ENCODE measurements at places on chromosomes 16 and 17.

DNA sequence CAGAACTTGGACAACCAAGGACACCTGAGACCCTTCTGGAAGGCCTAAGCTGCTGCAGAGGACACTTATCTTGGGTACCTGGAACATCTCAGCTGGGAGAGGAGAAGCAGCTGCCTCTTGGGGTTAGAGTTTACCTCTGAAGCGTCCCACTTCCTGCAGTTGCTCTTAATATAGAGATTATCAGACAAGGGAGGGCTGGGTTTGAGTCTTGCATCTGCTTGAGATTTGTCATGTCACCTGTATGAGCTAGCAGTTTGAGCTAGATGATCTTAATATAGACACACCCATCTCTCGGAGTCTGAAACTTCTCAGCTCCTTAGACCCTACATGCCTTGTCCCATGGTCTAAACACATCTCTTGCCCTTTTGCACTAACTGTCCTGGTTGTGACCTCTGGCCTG lies 93.1 kb upstream of the CCL1 start:
- DNase-seq: no peak

- no peak for DNase-seq
Measured at GRCh38 chr16:2056681-2057407, 9.1 kb downstream of the TSC2 start.

GRCh38 chr16:78980825-78981224 lies 619.7 kb downstream of the MAF start:
- no peak for DNase-seq

DNA sequence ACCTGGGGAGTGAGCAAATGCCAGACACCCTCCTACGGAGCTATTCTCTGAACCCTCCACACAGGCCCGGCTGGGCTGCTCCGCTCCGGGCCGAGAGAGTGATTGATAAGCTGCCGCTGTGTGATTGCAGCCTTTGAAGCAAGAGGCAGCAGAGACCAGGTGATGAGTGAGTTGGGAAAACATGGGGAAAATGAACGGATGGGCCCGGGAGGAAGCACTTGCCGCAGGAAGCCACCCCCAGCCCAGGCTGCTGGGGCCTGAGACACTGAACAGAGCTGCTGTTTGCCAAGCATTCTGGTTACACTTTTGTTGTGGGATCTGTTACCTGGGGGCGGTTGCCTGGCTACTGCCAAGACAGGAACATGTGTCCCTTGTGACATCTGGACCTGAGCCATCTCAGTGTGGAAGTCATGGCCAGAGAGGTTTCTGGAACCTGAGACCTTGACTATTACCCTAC lies 46.4 kb upstream of the KLHDC4 start:
- no peak for DNase-seq

GRCh38 chr17:45790296-45790922 lies 6.3 kb downstream of the CRHR1 start:
- no peak for DNase-seq

GRCh38 chr17:34665150-34665806 lies 85.9 kb downstream of the TMEM132E start:
- no peak for DNase-seq

DNA sequence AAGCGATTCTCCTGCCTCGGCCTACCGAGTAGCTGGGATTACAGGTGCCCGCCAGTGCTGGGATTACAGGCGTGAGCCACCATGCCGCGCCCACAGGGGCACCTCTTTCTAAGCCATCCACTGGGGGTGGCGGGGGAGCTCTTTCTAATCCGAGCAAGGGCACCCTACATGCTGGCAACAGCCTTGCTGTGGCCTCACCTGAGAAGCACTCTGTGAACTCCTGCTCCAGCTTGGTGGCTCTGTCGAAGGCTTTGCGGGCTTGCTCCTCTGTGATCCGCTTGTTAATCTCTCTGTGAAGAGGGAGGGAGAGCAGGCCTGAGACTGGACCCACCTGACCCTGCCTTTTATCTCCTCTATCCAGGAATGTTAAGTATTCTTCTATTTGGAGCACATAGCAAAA lies 11.9 kb upstream of the ASGR1 start:
- no peak for DNase-seq

Measured in T-helper 1 cell (primary cell).